T1000 (cell line): ENCODE measurements at places on chromosomes 13 and 19.

DNA sequence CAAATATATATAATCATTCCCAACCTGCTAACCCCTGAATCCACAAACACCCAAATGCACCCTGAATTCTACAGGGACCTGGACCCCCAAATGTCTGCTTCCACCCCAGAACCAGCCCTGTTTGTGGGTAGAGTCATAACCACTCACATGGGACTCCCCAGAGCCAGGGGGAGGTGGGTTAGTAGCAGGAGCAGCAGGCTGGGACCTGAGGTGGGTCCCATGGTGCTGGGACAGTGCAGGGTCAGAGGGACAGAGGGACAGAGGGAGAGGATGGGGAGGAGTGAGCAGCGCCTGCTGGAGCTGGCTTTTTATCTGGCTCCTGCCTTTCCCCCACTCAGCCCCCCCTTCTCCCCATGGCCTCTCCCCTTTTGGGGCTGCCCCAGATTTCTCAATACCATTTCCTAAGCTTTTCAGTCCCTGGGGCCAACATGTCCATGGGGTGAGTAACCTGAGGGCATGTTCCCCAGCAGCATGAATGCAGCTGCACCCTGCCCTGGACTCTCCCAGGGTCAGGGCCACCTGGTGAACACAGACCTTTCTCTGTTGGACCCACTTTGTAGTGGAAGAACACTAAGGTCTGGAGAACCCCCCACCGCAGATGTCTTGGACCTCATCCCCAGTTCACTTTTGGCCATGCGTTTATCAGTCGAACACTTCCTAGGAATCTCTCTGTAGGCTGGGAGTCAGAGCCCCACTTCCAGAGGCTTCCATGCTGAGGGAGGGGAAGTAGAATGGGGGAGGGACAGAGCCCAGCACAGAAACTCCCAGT lies at the start of gene C3:
Gene C3, minus strand, starts transcription at position 282 of the 769 bp plus-strand sequence. Its CDS starts 61 bp downstream, at position 221.
- peak; percentile 25 for DNase-seq

DNA sequence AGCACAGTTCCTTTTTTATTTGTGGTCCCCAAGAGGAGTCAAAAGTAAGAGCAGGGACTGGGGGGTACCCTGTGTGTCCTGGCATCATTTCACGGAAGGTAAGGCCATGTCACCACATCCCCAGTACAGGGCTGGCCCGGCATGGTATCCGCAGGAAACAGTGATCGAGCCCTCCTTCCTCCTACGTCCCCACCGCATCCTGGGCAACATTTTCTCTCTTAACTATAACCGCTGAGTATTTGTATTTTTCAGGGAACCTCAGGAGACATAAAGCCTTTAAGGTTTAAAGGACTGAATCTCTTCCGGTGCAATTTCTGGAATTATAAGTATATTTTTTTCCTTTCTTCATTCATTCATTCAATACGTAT lies 13.6 kb upstream of the LATS2 start:
- no peak for DNase-seq

DNA sequence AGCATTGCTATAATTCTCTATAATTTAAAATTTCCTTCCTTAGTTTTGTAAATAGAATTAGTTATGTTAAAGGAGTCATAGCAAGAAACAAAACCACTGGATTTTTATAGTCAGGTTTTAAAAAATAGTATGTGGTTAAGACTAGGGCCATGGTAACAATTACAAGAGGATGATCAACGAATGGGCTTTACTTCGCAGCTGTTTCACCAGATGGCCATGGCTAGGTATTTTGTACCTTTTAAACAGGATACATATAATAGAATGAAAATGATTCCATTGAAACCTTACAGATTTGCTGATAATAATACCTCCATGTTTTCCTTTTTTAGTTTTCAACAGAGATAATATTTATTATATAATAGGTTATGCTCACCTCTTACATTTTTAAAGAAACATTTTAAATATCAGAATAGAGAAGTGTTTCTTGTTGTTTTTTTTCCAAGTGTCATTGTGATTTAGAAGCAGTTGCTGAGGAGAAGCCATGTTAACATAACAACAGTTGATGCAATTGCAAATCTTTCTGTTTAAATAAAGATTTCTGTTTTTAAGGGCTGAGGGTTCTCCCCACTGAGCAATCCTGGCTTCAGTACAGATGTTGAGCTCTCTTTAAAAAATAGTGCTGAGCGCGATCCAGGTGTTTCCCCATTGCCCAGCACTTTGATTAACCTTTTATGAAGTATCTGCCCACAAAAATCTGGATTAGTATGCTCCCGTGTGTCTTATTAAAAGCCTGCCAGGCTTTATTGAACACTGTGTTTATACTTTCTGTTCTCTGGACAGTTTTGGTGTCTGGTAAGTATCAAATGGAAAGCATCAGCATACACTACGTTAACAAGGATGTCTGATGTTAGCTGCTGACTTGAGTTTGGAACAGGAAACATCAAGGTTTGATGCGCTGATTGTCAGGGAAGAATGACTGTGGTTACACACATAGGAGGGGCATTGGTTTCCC lies 205.3 kb downstream of the HS6ST3 start:
- DNase-seq = no peak

- no peak for DNase-seq
Measured at GRCh38 chr19:588741-589692, 664 bp upstream of the HCN2 start.

DNA sequence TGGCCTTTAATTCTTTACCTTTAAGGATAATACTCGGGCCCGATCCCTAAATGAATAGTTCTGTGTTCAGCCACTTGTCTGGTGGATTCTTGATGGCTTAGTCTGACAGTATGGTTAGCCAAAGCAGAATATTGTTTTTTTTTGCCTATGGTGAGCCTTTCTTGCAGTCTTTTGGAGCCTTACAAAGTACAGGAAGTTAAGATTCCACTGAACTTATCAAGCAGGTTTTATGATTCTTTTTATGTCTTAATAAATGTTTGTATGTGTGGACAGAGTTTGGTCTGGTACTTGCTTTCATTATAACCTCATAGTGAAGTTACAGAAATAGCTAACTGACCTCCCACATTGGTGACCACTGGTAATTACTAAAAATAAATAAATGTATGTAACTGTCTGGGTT lies 17.1 kb downstream of the PCCA start:
- no peak for DNase-seq

GRCh38 chr19:14168259-14168972 lies 32.0 kb upstream of the ASF1B start:
- DNase-seq = no peak

DNA sequence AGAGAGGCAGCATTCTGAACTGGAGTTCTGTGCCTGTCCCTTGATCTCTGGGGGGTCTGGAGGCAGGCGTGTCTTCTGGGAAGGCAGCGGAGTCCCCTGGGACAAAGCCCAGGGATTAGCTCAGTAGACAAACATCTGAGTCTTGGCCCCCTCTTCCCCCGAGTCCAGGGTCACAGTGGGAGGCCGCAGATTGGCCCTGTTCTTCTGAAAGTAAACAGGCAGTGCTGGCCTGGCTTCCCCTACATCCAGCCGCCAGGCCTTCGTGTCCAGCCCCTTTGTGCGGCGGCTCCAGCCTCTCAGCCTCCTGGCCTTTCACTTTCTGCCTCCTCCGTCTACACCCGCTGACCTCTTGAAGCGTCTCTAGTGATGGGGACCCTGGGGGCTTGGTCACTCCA lies 989 bp downstream of the NFILZ start:
- DNase-seq = no peak

GRCh38 chr13:43295825-43296564 lies 272.6 kb downstream of the DNAJC15 start:
- no peak for DNase-seq

DNA sequence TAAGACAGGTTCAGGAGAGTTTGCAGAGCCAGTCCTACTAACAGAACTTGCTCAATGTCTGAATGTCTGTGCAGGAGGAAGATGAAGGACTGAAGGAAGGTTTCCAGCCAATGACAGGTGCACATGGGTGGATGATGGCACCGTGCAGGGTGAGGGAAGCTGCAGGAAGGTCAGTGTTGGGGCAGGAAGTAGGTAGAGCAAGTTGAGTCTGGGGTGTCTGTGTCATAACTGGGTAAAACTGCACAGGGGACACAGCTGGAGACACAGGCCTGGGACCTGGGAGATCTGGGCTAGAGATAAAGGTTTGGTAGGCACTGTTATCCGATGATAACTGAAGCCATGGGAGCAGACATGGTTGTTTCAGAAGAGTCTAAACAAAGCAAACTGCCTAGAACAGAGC lies 116.9 kb downstream of the USP12 start:
- no peak for DNase-seq

DNA sequence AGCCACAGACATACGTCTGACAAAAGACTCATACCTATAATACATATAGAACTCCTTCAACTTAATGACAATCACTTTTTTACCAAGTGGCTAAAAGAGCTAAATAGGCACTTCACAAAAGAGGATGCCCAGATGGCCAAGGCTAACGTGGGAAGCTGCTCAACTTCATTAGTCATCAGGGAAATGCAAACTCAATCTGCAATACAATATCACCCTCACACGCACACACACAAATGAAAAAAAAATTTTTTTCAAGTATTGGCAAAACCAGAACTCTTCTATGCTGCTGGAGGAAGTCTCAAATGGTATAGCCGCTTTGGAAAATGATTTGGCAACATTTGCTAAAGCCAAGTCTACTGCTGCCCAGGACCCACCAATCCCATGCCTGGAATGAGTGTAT lies 14.6 kb upstream of the DNMT1 start:
- no peak for DNase-seq

DNA sequence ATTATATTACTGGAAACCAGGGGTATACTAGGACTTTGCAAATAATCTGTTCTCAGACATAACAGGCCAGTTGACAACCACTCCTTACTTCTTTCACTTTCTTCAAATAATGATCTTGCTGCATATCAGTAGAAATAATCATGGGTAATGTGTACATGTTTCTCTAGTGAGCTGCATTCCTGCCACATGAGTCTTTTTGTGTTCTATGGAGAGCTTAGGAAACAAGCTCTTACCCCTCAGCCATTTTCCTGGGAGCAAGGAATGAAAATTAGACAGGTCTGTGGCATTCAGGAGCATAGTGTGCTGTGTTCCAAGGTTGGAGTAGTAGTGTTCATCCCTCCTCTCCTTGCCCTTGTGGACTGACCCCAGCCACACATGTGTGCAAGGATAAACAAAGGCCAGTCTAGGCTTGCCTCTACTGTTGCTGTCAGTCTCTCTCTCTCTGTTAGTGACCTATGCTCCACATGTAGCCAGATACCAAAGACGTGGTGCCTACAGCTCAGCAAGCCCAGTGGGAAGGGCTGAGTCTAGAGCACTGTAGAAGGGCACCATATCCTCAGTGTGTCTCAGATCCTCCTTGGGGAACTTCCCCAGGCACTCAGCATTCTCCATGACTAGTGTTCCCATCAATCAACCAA lies 11.5 kb upstream of the OXGR1 start:
- DNase-seq = no peak

- no peak for DNase-seq
Measured at GRCh38 chr19:2476451-2477140, 669 bp downstream of the GADD45B start.

DNA sequence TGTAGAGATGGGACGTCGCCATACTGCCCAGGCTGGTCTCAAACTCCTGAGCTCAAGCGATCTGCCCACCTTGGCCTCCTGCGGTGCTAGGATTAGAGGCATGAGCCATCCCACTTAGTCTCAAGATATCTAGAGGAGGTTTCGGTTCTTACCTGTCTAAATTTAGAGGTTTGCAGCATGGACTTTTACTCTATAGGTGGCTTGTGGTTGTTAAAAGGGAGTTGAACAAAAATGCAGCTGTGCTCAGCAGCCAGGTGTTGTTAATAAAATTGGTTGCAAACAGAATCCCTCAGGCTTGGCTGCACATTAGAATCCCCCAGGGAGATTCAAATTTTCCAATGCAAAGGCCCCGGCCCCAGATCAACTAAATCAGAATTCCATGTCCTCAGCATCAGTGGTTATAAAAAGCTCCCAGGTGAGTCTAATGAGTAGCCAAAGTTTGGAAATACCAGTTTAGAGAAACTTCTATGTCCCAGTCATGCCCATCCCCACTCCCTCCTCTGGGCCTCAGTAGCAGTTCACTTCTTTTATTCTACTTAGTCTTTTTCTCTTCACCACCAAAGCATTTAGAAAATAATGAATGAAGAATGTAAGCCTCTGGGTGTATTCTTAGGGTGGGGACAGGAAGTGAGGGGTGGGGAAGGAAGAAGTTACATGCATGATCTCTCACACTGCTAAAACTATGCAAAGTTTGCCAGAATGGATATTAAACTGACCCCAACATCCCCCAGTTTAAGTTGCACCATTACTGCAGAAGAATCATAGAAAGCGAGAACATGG lies 471.0 kb downstream of the COG6 start:
- DNase-seq = no peak

GRCh38 chr13:67223742-67224141 lies 6.4 kb downstream of the PCDH9 start:
- no peak for DNase-seq

- DNase-seq = no peak
Measured at GRCh38 chr13:102141625-102142472, 260.0 kb downstream of the FGF14 start.

DNA sequence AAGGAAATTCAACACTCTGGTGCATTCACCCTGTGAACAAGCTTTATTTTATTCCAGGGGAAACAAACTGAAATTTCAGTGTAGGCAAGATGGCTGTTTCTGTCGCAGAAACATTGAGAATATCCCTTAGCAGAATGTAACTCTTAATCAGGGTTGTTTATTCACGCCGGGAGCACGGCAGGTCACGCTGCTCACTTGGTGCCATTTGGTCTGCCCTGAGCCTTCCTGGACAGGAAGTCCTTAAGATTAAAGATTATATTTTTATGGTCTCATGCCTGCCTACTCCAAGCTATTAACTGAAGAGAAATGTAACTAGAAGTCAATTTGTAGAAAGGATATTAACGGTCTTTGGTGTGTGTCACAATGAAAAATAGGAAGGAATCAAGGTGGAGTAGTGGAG lies 185.3 kb upstream of the ARGLU1 start:
- no peak for DNase-seq

- no peak for DNase-seq
Measured at GRCh38 chr13:98480915-98481877, 95.7 kb downstream of the STK24 start.

GRCh38 chr19:2270423-2271233 lies 11.3 kb downstream of the PEAK3 start:
- DNase-seq = peak; percentile 79

DNA sequence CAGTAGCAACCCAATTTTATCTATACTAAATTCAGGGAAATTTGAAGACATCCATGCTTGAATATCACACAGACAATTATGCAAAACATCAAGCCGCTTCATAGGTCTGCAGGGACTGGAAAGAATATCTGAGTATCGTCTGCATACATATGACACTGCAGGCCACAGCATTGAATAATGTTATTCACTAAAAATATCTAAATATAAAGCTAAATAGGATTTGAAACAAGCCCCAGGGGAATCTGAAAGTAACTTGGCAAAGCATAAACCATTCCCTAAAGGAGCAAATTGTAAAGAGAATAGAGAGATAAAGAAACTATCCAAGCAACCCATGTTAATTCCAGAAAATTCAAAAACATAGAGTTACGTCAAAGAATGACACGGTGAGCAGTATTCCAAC lies 1251.0 kb downstream of the PCDH17 start:
- DNase-seq = no peak
